ENCODE measurements at places on chromosomes 7 and 10.

DNA sequence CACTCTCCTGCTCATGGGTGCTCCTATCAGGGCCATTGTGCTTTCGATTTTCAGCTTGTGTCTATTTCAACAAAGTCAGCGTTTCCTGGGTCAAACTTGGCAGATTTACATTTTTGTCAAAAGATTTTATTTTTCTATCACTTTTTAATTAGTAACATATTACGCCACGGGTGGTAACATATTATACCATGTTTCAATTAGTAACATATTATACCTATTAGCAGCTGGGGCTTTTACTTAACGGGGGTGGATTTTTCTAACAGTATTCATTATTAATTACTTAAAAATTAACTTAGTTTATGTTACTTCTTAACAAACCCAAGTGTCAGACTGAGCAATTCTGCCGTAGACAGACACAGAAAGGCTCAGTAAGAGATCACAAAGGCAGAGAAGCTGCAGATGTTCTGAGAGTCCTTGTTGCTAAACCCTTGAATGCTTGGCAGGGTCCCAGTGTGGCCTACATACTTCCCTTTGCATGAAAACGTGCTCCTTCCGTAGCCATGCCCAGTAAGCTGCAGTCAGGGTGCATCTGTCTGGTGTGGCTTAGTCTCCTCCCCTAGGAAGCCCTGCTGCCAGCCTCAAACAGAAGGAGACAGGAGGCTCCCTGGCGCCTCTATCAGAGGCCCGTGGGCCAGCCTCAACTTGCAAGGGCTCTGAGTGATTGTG, 263.1 kb upstream of the CXCL12 start:
- peak; percentile 95 for DNase-seq

DNA sequence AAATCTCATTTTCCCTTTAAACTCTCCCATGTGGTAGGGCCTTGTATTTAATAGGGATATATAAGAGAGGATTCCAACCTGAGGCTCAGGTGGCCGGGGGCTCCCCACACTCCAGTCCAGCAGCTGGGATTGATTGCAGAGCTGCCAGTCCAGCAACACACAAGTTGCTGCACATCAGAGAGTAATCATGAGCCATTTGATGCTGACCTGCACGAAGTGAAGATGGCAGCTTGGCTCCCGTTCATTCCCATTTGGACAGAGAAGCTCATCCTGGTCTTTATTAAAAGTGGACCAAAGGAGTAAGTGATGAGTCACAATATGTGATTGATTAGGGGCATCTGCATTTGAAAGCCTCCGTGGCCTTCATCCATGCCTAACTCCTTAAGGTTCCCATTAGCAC, 202.4 kb downstream of the PLXNA4 start:
- no peak for DNase-seq

DNA sequence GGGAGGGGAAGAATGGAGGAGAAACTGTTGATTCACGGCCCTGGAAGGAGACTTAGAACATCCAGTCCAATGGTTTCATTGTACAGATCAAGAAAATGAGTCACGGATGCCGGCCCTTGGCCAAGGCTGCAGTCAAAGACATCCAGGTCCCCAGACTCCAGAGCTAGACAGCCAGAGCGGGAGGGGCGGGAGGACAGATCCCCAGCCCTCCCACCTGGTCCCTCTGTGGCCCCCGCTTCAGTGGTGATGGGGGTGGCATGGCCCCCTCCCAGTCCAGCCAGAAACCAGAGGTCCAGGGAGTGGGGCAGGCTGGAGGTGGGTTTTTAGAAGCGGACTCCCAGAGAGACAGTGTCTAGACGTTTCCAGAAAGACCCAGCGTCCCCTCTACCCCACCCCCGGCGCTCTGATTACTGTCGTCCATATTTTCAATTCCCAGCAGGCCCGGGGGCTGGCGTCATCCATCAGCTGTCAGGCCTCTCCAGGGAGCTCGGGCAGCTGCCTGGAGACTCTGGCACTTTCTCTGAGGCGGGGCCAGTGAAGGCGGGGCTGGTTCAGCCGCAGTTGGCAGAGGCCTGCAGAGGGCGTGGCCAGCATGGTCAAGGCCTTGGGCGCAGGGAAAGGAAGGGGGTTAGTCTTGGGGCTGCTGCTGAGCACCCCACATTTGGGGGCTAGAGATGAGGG, 8.0 kb upstream of the HSPB1 start:
- peak; percentile 89 for DNase-seq

DNA sequence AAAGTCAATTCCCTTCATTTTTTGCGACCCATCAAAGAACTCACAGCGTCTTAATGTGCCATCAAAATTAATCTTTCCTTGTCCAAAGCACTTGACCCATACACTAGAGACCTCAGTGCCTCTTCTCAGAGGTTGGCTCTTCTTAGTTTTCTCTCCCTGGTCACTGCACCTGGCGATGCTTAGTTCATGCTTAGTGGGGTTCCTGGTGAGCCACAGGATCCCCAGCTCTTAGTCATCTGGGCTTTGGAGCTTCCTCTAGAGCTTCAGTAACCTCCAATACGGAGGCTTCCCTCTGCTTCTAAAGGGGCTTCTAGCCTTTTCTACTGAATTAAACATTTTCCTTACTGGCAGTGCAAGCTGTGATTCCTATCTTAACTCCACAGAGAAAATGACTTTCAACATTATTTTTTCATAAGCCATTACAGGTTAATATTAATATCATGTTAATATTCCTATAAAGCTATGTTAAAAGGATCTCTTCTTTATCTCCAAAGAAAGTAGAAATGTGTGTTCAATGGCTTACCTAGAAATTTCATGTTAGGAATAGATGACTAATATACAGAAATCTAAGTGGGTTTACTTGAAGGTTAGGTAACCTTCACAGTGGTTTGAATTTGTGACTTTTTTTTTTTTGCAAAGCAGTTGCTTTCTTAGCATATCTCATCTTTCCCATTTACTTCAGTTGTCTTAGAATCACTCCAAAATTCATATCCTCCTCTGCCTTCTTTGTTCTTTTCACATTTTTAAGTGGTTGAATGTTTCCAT, 295.2 kb downstream of the CAMK1D start:
- DNase-seq = no peak

DNA sequence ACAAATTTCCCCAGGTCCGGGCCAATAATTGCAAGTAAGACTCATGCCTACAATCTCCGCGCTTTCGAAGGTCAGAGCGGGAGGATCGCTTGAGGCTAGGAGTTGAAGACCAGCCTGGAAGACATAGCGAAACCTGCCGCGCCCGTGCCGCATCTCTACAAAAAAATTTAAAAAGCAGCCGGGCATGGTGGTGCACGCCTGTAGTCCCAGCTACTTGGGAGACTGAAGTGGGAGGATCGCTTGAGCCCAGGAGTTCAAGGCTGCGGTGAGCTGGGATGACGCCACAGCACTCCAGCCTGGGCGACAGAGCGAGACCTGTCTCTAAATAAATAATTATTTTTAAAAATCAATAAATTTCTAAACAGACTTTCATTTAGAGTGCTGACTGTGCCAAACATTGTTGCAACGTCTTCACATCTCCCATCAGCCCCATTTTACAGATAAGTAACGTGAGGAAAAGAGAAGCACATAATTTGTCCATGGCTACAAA, 494 bp upstream of the CFAP43 start:
- DNase-seq = no peak

DNA sequence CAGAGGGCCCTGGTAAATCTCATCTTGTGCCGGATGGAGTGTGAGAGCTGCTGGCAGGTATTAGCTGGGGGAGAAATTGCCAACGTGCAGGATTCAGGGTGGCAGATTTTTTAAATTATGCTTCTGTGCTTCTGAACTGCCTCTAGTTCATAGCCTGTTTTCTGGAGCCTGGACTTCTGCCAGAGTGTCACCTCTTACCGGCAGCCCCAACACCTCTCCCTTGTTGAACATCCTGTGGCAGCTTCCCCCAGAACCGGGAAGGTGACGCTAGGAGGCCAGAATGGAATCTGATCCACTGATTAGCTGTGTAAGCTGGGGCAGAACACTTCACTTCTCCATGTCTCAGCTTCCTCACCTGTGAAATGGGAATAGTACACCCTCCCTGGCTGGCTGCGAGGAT, 5.1 kb downstream of the VWA2 start:
- DNase-seq = no peak

DNA sequence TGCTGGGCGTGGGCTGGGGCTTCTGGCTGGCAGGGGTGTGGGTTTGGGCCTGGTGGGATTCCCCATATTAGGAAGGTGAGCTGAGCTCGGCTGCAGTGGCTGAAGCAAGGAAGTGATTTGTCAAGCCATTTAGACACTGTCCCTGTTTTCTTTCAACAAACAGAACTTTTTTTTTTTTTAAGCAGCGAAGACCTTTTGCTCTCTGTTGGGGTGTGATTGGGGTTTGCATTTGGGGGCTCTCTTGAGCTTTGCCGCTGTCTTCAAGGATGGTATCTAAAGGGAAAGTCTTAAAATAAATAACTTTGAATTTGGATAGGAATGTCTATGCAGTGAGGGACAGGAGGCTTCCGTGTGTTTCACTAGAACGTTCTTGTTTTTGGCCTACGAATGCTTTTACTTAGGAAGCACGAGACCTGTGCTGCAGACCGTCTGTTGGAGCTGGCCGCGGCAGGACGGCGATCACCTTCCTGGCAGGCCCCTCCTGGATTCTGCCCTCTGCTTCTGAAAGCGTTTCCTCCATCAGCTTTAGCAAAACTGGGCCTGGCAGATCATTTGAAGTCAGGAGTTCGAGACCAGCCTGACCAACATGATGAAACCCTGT, 43.9 kb downstream of the FOXK1 start:
- no peak for DNase-seq

- DNase-seq = peak; percentile 57
Measured at GRCh38 chr10:95242581-95243317, 48.1 kb downstream of the PDLIM1 start.

- DNase-seq = no peak
Measured at GRCh38 chr10:5627486-5628044, 38.8 kb downstream of the ASB13 start.

DNA sequence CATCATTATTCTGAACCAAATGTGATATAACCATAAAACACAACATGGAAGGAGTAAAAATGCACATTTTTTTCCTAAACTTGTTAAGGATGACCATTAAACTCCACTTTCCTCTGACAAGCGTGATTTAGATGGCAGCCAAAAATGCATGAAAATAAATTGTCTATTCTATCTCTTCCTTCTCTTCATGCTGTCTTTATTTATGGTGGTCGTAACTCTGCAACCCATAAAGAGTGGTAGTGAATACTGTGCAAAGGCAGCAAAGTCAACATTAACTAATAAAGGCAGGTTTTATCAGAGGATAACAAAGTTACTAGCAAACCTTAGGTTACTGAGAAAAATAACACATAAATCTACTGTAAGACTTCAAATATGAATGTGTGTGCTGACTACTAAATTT, 106.6 kb downstream of the TPK1 start:
- DNase-seq = no peak

DNA sequence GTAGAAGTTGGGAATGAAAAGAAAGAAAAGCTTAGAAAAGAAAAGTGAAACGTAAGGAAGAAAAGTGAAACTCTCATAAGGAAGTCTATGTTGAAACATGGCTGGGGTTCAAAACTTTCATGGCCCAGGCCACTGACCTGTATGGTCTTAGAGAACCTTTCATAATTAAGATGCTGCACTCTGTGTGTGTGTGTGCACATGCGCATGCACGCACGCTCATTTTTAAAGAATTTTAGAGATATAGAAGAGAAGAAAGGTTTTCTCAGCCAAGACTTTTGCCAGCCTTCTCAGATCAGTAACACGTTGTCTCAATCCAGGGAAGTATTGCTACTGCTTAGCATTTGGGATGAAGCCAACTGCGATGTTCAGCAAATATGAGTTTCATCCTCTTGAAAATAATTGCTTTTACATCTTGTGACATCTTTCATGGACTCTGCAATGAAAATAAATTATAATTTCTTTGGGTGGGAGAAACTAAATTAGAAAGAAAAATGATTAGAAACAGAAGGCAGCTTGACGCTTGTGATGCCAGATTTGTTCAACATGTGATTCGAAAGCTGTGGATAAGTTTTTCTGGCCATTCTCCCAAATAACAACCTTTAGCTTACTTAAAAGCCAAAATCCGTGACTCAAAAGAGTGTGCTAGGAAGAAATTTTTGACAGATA, 16.2 kb upstream of the SLC26A4 start:
- no peak for DNase-seq

- DNase-seq = peak; percentile 17
Measured at GRCh38 chr10:70584909-70585544, 17.5 kb downstream of the PRF1 start.

DNA sequence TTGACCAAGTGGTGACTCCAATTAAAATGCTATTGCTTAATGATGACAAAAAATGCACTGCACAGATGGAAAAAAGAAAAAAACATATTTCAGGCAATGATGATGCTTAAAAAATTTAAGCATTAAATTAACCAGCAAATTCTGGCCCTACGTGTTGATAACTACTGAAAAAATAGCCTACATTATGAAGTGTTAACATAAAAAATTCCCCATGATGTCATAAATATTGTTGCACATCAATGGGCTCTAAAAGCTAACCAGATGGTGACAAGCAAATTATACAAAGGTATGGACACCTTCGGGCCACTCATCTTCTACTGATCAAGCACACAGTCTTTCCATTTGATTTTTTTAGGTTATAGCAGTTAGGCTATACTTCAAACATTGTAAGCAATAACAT, 267.4 kb downstream of the PARD3 start:
- no peak for DNase-seq

GRCh38 chr7:23012908-23013714, 819 bp downstream of the HYCC1 start:
- peak; percentile 22 for DNase-seq

DNA sequence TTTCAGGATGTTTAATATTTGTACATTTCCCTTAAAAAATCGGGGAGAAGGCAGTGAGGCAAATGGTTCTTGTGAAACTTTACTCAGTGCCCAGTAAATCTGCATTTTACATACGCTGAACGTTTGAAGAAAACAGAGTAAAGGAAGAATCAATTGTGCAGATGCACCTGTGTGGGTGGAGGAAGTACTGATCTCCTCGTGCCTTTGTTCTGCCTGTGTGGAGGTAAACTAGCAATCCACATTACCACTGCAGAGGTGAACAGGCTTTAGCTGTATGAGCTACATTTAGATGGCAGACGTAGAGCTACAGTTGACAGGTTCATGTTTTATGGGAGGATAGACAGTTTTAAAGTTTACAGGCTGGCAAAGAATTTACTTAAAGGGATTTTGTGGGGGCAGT, 62.7 kb upstream of the VIPR2 start:
- DNase-seq = no peak

- DNase-seq = no peak
Measured at GRCh38 chr7:7944619-7945282, 23.8 kb upstream of the GLCCI1 start.

DNA sequence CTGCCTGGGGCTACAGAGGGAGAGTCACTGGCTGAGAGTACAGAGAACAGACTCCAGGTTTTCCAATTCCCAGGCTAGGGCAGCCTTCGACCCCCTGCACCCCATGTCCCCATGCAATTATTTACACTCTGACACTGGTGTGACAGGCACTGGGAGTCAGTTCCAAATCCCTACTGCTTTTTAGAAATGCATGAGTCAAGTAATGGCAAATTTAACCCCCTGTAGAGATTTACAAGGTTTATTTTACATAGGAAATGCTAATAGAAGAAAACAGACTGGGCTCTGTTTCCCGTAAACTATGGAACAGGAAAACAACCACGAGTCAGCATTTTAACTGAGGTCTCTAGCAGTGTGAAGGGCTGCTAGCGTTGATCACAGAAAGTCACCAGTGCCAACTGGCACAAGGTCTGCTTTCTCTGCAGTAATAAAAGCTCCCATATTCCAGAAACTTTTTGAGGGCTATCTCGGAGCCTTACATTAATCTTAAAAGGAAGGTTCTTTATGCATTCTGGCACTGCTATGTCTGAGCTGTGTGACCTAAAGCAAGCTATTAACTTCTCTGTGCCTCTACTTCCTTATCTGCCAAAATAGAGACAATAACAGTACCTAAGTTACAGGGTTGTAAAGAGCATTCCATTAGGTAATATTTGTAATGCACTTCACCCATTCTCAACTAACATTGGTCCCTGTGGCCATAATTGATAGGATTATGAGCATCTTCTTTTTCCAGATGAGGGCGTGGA, 28.2 kb downstream of the NOD1 start:
- DNase-seq = no peak
